ENCODE measurements at places on chromosomes 6 and 20.

DNA sequence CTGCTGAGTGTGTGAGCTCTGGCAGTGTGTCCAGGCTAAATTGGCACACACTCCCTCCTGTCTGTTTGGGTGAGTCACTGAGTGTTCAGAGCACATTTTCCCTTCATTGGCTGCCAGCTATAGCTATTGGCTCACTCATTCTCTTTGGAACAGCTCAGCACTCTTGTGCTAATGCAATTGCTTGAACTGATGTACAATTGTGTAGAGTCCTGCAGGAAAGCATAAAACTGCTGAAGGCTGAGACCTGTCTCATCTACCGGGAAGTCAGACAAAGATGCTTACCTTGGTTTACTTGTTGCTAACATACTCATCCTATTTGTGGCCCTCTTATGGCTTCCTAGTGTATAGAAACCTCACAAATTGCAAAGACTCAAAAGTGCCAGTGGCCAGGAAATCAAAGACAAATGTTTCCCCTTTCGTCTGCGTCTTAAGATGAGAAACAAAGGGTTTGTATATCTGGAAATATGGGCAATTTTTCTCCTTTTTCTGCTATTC lies 351.0 kb downstream of the BCKDHB start:
- DNase-seq = peak; percentile 86

DNA sequence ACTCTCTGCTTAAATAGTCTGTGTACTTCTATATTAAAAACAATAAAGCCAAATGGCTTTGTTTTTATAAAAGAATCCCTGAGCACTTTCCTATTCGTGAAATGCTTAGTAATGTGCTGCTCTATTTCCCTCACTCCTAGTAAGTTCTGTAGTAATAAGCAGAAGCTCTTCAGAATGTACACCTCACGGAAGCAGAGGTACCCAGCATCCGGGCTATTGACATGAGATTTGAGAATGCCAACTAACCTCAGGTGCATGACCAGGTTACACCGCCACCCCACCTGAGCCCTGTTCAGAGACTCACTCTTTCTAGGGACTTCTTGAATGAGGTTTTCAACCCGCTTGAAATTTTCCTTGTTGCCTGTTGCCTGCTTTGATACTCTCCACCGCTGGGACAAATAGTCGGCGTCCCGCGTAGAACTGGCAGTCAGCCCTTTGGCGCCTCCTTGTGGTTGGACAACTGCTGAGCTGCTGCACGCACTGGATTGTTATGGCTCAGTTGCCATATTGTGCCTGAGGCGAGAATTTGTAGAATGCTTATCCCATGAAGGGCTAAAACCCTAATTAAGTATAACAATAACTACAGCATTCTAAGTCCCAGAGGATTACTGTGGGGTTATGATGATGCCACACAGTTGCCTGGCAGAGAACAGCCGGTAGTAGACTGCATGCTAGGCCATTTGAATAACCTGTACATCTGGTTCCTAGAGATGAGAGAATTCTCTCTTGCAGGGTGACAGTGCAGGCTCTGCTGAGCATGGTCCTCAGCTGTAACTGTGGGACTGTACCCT lies 95.4 kb downstream of the KHDC1L start:
- DNase-seq = peak; percentile 59

DNA sequence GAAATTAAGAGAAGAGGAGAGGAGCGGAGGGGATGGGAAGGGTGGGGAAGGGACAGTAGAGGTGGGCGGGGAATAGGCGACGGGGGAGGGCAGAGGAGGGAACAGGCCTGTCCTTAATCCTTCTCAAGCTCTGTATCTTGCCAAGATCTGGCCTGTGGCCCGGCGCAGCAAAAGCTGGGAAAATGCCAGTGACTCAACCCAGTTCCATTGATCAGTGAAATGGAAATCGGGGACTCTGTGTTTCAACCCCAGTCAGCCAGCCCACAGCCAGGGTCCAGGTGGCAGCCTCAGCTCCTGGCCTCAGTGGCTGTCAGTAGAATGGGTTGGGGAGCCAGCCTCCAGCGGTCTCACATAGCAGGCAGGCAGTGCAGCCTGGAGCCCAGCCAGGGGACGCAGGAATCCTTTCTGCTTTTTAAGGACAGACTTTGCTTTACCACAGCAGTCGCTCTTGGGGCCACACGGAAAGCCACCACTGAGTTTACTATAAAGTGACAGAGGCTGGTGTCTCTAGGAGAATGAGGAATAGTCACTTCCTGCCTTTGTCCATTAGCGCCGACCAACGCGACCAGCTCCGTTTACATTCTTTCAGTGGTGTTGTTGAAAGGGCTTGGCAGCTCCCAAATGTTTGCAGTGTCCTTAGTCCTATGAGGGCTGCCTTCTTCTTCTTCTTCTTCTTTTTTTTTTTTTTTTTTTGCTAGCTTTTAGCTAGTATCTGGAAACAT lies 128.0 kb downstream of the RIN2 start:
- DNase-seq = peak; percentile 26

DNA sequence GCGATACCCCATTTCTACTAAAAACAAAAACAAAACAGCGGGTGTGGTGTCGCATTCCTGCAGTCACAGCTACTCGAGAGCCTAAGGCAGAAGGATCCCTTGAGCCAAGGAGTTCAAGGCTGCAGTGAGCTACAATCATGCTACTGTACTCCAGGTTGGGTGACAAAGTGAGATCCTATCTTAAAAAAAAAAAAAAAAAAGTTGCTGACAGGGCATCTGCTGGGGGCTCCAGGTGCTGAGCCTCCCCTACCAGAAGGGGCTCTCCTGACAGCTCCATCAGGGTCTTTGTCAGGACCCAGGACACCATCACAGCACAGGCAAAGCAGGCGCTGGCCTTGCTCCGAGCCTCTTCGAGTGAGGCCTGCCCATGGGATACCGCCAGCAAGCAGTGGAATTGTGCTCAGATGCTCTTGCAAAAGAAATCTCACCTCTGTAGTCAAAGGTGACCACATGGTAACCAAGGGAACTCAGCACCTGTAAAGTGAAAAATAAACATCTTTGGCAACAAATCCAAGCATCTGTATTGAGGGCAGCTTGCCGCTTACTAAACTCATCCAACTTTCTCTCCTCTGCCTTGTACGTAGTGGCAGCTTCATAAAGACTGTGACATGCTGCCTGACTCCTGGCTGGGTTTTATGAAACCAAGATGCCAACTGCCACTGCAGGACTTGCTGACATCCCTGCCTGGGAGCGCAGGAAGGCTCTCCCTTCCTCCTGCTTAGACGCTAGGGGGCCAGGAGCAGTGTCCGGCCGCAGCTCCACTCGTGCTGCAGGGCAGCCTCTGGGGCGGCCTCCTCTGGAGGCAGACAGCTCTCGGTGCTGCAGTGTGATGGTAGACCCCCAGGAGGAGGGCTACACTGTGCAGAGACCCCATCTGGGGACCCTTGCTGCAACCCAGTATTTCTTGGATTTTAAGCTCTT lies 66.9 kb downstream of the PYGB start:
- peak; percentile 45 for DNase-seq

- DNase-seq = peak; percentile 35
Observed at GRCh38 chr20:50371878-50372769, 138.1 kb upstream of the PTPN1 start.

DNA sequence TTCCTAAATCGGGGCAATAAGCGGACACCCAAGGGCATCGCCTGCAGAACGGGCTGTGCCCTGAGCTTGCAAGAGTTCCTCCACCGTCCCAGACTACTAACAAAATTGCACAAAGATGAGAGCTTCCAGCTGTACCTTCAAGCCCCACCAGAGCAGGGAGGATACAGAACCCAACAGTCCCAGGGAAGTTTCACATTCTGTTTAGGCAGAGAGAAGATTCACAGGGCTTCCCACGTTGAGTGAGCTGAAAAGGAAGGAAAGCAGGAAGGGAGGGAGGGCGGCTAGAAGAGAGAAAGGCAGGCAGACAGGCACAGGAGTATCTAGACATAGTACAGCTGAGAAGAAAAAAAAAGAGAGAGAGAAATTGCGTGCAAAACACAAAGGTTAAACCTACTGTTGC lies 112.6 kb upstream of the AFDN start:
- DNase-seq = no peak

DNA sequence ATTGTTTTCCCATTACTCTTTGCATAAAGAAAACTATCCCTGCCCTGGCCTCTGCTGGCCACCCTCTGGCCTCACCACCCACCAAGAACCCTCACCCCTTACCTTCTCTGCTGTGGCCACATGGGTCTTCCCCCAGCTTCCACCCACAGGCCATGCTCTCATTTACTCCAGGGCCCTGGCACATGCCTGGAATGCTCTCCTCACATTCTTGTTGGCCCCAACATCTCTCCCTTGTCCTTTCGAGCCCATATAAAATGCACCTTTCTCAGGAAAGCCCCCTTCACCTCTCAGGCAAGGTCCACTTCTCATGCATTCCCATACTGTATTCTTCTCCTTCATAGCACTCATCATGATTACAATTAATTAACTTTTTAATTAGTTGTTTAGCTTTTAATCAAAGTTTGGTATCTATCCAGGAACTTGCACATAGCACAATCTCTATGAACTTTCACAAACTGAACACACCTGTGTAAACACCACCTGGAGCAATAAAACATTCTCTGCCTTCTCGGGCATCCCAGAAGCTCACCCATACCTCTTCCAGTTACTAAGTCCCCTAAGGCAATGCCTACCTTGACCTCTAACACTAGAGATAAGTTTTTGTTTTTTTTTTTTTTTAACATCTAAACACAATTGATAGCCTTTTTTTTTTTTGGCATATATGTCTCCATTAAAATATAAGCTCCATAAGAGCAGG lies 617.2 kb downstream of the PTPRT start:
- DNase-seq = no peak

GRCh38 chr6:42404484-42404883 lies 47.2 kb downstream of the TRERF1 start:
- peak; percentile 85 for DNase-seq

DNA sequence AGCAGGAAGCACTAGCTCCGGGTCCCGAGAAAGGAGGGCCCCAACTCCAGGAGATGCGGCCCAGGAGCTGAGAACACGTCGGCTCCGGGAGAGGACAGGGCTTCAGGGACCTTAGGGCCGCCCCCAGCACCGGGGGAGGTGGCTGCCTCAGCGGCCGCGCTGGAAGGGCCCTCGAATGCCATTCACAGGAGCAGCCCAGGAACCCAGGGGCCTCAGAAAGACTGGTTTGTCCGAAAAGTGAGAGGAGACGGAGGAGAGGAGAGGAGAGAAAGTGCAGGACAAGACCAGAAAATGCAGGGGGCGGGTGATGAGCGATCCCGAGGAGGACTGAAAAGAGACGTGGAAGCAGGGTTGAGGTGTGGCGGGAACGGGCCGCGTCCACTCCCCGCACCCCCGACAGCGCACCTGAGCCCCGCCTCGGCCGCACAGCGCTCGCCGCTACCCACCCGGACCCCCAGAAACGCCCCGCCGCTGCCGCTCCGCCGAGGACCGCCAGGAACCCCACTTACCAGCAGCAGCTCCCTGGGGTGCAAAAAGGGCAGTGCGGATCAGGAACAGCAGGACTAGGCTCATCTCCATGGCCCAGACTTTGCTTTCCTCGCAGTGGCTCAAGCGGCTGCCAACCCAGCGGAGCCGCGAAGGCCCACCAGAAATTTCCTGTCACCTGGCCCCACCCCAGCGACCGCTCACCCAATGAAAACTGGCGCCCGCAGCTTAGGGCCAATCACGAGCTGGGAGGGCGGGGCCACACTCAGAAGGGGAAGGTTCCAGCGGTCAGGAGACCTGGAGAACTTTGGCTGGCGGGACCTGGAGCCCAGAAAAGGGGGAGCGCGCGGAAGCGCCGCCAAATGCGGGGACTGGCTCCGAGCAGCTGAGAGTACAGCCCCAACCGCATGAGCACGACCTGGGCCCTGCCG lies 25.4 kb downstream of the HLA-F start:
- peak; percentile 79 for DNase-seq

- DNase-seq = no peak
Observed at GRCh38 chr20:14717134-14717999, 380.0 kb upstream of the FLRT3 start.

GRCh38 chr6:157368359-157369049 lies 12.5 kb upstream of the ZDHHC14 start:
- DNase-seq = no peak

DNA sequence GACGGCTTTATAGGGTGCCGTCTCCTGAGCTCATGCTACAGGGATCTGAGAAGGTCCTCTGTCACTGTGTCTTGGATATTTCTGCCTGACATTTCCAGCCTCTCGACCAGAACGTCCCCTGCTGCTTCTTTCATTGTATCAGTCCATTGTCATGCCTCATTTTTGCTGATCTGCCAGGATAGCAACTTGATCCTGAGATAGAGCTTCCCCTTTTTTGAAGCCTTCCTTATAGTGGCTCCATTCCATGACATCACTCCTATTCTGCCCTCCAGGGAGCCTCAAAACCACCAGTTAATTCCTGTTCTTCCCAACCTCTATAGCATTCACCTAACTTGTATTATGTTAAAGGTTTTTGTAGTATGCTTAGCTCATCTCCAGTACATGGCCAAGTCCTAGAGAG lies 431.8 kb upstream of the NOX3 start:
- no peak for DNase-seq

DNA sequence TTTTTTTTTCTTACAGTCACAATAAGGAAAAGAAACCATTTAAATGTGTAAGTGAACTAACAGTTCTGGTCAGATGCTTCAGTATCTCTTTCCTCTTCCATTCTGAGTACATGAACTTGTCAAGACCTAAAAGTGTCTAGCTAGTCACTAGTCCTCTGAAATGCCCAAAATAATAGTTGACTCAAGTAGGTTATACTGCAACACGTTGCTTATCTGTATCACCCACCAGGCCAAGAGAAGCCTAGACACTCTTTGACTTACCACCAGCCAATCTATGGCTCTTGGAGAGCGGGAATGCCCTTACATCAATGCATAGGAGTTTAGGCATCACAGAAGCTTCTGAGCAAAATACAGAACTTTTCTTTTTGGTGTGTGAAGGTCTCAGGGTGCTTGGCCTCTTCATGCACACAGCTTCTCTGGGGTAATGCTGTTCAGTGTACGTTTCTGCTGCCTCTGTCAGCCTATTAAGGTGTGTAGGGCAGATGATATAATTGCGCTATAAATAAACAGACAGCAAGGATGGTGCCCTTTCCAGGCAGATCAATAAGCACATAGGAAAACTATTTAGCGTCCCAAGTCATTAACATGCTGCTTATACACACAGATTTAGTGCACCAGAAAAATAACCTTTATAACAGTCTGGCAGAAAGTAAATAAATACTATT lies 7.8 kb upstream of the GFOD1 start:
- DNase-seq = no peak

- no peak for DNase-seq
Observed at GRCh38 chr6:41408576-41408975, 73.2 kb downstream of the NCR2 start.

- DNase-seq = no peak
Observed at GRCh38 chr6:7047128-7047527, 60.6 kb upstream of the RREB1 start.

DNA sequence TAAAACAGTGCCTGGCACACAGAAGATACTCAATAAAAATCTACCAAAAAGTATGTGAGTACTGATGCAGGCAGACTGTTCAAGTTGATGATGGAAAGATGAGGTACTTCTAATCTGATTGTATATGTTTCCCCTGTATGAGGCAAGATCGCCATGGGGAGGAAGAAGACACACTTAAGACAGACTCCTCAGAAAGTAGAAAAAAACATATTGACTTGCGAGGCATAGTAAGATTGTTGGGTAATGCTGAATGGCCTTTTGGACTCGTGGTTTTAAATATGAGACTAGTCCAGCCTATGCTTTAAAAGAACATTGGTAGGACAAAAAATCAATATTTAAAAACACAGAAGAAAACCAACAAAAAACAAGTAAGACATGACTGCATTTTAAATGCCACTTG lies 72.6 kb downstream of the SHPRH start:
- DNase-seq = no peak
